Smooth muscle cell of bladder (primary cell): ENCODE measurements at places on chromosomes 4 and X. TPM values are rescaled to one million over a fixed set of nuclear protein-coding genes. Genes with fewer than 3 reads are reported as not detected.

Gene NEUROG2
- not detected in 2 replicates for total RNA-seq

Gene STPG2
- 0.09 and 0.14 TPM in 2 replicates for total RNA-seq

Gene GABRA4
- not detected in 2 replicates for total RNA-seq

Gene TMEM271
- not detected in 2 replicates for total RNA-seq

Gene RNF128
- 2.4 and 5.7 TPM in 2 replicates for total RNA-seq

Gene WNK3
- 0.14 and 0.28 TPM in 2 replicates for total RNA-seq

Gene OPN1MW
- total RNA-seq = not detected in 2 replicates

Gene PCYT1B
- 0.28 and 0.46 TPM in 2 replicates for total RNA-seq

Gene PPARGC1A
- total RNA-seq = 0.37 and 0.43 TPM in 2 replicates

Gene CDS1
- 0.28 and 0.43 TPM in 2 replicates for total RNA-seq

Gene HMX1
- total RNA-seq = not detected in 2 replicates

Gene BEX1
- 0.92 and 2.8 TPM in 2 replicates for total RNA-seq
